Fibroblast of skin of back (primary cell): ENCODE measurements at places on chromosomes 12 and 14.

- DNase-seq = no peak
Measured at GRCh38 chr14:102645746-102646440, 53.4 kb downstream of the RCOR1 start.

- DNase-seq = no peak
Measured at GRCh38 chr12:78118036-78118435, 287.3 kb downstream of the NAV3 start.

DNA sequence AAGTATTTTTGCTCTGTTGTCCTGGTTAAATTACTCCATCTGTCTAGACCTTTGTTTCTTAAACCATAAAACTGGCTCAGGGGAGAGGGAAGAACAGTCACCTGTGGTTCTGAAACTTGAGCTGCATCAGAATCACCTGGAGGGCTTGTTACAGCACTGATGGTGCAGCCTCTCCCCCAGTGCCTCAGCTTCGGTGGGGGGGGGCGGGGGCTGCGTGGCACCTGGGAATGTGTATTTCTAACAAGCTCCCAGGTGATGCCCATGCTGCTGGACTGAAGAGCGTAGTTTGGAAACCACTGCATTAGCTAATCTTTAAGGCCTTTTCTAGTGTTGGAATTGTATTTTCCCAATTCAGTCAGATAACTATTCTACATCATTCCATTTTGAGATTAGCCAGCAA is 42.7 kb downstream of the GPHB5 start:
- no peak for DNase-seq

DNA sequence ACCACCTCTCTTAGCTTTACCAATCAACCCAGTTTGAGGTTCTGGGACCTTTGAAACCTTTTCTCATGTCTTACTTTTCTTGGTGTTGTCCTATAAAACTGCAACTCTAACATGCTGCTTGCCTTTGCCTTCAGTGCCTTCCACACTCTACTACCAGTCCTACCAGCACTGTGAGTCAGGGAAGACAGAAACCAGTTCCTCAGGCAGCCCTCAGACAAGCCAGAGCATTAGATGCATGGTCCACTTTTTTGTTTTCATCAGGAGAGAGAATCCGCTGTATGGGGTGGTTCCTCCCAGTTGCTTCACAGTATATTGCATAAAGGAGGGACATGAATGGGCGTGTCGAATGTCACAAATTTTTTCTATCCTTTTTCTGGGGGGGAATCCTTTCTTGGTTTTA is 17.3 kb upstream of the KLRB1 start:
- no peak for DNase-seq

DNA sequence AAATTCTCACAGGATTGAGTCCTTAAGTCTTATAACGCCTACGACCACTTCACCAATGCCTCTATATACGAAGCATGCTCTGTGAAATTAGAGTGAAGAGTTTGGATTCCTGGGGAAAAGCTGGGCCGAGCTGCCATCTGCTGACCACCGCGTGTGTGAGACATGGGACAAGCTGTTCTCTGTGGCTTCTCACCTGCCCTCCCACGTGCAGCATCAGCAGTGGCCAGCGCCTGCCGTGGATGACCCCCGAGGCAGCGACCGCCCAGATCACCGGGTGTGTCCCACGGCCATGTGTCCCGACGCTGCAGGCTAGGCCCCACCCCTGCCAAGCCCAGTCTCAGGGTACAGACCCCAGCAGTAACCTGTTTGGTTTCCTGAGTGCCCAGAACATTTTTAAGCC is 21.6 kb upstream of the GOLGA3 start:
- DNase-seq = no peak

DNA sequence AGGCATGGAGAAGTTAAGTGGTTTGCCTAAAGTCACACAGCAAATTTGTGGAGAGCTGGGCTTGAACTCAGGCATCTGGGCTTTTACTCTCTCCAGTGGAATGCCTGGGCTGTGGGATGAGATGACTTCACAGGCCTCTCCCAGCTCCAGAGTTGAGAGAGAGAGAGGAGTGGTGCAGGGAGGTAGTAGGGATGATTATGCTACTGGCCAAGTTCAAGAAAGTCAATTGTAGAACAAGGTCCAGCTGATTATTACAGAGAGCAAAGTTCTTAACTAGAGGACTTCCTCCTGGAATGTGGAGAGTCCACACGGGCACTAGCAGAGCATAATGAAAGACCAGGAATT is 769 bp upstream of the EMP1 start:
- DNase-seq = peak; percentile 65

DNA sequence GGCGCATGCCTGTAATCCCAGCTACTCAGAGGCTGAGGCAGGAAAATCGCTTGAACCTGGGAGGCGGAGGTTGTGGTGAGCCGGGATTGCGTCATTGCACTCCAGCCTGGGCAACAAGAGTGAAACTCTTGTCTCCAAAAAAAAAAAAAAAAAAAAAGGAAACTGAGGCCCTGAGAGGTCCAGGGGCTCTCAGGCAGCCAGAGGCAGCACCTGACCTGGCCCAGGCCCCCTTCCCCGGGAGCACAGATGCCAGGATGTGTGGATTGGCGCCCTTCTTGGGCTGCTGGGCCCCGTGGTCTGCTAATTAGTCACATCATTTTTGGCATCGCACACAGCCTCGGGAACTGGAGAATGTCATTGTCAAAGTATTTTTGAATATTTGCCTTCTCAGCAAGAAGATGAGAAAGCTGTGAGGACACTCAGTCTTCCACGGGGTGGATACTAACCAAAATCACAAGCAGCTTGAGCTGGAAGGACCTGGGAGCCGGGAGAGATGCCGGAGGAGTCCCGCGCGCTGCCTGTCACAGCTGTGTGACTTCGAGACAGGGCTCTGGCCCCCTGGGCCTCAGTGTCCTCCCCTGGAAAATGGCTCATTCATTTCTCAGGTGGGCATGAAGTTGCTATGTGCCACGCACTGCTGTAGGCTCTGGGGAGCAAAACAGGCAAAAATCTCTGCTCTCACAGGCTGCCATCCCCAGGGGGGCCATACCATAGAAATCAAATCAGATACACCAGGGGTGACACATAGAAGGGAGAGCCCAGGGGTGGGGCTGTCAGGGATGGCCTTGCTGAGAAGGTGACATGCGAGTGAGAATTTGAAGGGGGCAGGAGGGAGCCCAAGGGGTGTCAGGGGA is 12.5 kb upstream of the RCOR1 start:
- peak; percentile 92 for DNase-seq

DNA sequence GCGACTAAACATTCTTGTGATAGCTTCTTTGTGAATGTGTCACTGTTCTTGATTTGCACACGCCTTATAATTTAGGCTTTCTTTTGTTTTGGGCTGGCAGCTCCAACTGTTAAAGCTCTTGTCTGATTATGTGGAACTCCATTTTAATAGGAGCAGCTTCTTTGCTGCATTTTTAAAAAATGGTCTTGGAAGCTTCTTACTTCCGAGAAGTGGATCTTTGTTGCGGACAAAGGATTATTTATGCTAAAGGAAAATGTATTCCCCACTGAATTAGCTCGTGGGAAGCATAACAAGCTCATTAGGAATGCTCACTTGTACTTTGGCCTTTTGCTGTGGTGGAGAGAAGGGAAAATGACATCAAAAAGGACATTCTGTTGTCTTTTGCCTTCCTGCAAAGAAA is 20.0 kb downstream of the GAS2L3 start:
- peak; percentile 39 for DNase-seq

DNA sequence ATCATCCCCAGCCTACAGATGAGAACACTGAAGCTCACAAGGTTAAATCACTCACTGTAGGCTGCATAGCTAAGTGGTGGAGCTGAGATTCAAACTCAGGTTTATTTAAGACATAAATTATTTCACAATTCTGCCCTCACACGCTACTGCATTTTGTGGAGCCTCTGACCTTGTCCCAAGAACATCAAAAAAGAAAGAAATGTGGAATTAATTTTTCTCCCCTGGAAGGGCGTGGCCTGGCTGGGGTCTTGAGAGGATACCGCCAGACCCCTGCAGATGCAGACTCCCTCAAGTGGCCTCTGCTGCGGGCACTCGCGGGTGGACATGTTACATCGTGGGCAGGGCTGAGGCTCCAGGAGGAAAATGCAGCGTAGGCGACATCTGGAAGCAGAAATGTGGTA is 40.6 kb downstream of the LTBP2 start:
- DNase-seq = peak; percentile 70

GRCh38 chr12:39946361-39947280 is 159.3 kb downstream of the SLC2A13 start:
- DNase-seq = no peak

GRCh38 chr14:53875324-53875897 is 81.2 kb downstream of the BMP4 start:
- no peak for DNase-seq

- DNase-seq = no peak
Measured at GRCh38 chr14:104111301-104112112, 26.0 kb downstream of the ASPG start.

- no peak for DNase-seq
Measured at GRCh38 chr14:38387821-38388220, 131.9 kb upstream of the CLEC14A start.

- no peak for DNase-seq
Measured at GRCh38 chr12:111638556-111638955, 39.4 kb upstream of the ATXN2 start.

- no peak for DNase-seq
Measured at GRCh38 chr14:90682615-90683014, 133.6 kb downstream of the TTC7B start.

DNA sequence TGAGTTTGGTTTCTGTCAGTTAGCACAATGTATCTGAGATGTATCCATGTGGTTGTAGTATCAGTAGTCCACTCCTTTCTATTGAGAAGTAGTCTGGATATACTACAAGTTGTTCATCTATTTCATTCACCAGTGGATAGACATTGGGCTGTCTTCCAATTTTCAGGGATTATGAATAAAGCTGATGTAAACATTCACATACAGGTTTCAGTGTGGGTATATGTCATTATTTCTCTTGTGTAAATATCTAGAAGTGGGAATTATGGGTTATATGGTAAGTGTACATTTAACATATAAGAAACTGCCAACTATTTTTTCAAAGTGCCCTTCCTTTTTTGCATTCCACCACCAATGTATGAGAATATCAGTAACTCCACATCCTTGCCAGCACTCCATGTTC is 35.9 kb downstream of the PHLDA1 start:
- no peak for DNase-seq

DNA sequence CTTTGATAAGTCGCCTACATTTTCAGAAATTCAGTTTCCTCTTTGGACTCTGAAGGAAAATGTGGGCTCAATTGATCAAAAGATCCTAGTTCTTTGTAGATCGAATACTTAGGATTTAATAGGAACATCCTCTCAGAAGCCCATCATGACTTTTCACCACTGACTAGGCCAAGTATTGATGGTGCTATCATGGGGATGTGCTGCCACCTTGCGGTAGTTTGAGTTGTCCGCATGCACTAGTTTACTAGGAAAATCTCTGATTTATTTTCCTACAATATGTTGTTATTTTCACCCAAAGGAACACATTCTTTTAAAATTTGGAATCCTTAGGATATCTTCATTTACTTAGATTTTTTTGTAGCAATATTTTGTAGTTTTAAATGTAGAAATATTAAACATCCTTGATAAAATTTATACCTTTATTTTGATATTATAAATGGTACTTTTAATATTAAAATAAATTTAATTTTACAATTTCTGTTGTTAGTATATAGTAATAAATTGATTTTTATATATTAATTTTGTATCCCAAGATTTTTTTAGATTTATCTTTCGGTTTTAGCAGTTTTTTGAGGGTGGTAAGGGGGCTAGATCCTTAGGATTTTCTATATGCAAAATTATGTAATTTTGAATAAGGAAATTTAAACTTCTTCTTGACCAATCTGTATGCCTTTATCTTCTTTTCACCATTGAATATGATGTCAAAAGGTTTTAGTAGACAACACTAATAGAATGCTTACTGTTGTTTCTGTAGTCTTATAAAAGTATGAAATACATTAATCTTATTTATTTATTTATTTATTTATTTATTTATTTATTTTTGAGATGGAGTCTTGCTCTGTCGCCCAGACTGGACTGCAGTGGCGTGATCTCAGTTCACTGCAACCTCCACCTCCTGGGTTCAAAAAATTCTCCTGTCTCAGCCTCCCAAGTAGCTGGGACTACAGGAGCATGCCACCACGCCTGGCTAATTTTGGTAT is 52.9 kb upstream of the OR9K2 start:
- DNase-seq = peak; percentile 61
